ENCODE measurements at places on chromosomes 3 and 15.

GRCh38 chr3:70703305-70704102 lies 391.1 kb upstream of the MDFIC2 start:
- no peak for DNase-seq

DNA sequence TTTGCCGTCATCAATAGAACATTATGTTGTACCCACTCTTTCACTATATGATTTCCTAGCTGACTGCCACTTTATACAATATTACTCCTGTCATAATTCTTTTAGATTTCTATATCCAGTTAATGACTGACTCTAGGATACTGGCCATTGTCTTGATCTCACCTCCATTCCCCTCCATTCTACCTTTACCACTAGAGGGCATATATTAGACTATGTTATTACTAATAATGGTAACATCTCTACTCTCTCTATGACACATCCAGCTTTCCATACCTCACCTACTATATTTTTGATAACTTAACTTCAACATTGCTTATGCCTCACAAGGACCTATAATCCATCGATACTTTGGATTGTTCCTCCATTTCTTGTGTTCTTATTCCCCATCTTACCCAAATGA lies 31.4 kb upstream of the POU1F1 start:
- DNase-seq, result no peak

GRCh38 chr3:23696842-23697241 lies 108.9 kb upstream of the UBE2E1 start:
- DNase-seq, result peak; percentile 59

- peak; percentile 36 for DNase-seq
These were observed 143.2 kb upstream of the HACD2 start for GRCh38 chr3:123728014-123728413.

DNA sequence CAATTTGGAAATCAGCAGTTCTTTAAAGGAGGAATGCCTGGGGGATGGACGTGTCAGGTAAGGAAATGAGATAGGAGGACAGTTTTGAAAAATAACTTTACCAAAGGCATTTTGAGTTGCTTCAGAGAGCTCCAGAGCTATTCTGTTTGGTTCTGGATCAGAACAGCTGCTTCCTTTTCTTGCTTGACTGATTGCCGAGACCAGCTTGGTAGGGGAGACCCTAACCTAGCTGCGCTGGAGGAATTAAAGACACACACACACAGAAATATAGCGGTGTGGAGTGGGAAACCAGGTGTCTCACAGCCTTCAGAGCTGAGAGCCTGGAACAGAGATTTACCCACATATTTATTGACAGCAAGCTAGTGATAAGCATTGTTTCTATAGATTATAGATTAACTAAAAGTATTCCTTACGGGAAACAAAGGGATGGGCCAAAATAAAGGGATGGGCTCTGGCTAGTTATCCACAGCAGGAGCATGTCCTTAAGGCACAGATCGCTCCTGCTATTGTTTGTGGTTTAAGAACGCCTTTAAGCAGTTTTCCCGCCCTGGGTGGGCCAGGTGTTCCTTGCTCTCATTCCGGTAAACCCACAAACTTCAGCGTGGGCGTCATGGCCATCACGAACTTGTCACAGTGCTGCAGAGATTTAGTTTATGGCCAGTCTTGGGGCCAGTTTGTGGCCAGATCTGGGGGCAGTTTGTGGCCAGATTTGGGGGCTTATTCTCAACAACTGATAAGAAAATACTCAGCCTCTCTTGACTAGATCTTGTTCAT lies 556.0 kb downstream of the ROBO1 start:
- no peak for DNase-seq

- DNase-seq, result no peak
These were observed 193.9 kb downstream of the ZNF621 start for GRCh38 chr3:40718681-40719080.

- no peak for DNase-seq
These were observed 48.4 kb upstream of the CCK start for GRCh38 chr3:42314411-42314810.

GRCh38 chr3:43247561-43248184 lies 38.7 kb upstream of the SNRK start:
- DNase-seq, result no peak

DNA sequence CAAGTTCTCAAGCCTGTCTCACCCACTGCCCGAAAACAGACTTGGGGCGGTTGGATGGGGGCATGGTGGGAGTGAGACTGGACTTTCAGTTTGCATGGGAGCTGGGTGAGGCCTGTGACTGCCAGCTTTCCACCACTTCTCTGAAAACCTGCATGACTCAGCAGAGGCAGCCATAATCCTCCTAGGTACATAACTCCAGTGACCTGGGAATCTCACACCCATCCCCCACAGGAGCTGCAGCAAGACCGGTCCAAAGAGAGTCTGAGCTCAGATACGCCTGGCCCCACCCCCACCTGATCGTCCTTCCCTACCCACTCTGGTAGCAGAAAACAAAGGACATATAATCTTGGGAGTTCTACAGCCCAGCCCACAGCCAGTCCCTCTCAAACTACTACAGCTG lies 107.2 kb downstream of the NSMCE3 start:
- DNase-seq, result no peak

DNA sequence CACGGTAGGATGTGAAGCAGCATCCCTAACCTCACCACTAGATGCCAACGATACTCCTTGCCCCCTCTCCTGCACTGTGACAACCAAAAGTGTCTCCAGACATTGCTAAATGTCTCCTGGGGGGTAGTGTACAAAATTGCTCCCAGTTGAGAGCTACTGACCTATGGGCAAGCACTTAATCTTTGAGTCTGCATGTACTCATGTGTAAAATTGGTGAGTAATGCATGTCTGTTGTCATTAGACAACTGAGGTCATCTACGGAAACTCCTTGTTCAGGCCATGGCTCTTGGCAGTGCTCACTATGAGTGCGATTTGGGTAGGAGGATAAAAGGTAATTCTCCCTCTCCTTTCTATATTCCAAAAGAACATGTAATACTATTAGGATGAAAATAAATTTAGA lies 29.2 kb downstream of the PDHB start:
- DNase-seq, result peak; percentile 62

DNA sequence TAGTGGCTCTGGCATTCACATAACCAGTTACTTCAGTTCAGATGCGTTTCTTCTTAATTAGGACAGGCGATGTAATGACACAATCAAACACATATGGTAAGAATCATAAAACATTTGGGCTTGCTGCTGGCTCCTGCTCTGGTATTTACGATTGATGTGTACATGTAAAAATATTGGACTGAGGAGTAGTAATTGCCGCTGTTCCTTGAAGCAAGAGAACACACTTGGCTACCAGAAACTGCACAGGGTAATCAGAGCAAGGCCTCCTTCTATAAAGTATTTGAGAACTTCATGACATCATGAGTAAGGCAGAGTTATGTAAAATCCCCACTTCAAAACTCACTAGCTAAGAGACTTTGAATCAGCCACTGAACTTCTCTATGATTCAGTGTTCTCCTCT lies 158.1 kb downstream of the SSR3 start:
- peak; percentile 15 for DNase-seq

DNA sequence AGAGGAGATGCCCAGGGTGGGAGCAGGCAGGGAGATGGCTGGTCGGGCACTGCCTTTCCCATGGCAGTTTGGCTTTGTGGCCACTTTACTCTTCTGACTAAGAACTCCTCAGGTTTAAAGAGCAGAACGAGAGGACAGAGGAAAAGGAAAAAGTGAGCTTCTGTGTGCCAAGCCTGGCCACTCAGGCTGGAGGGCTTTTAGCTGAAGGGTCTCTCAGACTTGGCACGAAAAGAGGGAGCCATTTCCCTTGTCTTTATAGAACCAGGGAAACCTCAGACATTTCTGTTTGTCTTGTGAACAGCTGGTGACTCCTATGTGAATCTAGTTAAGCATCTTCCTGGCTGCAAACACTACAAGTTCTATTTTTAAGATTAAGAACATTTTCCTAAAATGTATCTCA lies 23.3 kb upstream of the PSMD6 start:
- DNase-seq, result no peak

DNA sequence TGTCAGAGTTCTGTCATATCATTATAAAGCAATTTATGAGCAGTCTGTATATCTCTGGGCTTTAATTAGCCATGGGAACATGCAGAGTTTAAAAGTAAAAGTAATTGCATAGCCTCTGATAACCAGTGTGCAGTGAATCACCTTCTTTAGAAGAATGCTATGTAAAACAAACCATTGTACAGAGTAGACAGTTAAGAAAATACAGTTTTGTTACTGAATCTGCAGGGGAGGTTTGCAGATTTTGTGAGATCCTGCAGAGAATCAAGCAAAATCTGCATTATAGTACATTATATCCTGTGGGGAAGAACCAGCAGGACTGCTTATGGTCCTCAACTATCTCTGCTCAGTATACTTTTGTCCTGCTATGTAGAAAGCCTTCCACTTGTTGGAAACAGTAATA lies 396.2 kb upstream of the NAALADL2 start:
- no peak for DNase-seq

GRCh38 chr3:45414823-45415222 lies 26.4 kb downstream of the LARS2 start:
- DNase-seq, result no peak

GRCh38 chr3:57949344-57949743 lies 58.9 kb upstream of the FLNB start:
- DNase-seq, result no peak

GRCh38 chr15:76146812-76147211 lies 87.0 kb downstream of the TMEM266 start:
- no peak for DNase-seq

DNA sequence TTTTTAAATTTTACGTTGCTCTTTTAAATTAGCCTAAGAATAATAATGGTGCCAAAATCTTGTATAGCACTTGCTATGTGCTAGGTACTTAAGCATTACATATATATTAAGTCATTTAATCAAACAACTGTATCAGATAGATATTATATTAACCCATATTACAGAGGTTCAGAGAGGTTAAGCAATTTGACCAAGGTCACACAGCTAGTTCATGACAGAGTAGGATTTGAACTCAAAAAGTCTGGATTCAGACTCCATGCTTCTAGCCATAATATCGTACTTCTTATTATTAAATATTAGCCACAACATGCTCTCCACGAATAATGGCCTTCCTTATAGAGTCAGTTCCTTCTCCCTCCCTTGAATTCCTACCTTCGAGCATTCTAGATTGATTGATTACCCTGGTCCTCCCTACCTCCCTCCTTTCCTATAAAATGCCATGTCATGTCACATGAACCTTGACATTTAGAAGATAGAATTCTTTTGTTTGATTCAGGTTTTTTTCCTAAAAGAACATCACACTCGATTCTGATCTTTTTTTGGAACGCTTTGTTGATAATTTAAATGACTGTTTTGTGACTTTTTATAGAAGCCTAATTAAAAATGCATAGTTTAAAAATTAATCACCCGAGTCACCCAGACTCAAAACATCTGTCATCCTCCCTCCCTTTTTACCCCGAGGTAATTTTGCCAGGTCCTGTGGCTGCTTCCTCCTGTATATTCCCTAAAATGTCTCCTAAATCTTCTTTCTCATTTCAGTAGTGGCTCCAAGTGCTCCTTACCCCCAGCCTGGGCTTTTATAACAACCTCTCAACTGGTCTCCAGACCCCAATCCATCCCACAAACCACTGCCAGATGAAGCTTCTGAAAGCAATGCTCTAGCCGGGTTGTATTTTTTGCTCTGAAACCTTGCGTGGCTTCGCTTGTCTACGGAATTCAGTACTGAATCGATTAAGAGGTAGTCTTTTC lies 8.5 kb upstream of the PSMD6 start:
- DNase-seq, result no peak

DNA sequence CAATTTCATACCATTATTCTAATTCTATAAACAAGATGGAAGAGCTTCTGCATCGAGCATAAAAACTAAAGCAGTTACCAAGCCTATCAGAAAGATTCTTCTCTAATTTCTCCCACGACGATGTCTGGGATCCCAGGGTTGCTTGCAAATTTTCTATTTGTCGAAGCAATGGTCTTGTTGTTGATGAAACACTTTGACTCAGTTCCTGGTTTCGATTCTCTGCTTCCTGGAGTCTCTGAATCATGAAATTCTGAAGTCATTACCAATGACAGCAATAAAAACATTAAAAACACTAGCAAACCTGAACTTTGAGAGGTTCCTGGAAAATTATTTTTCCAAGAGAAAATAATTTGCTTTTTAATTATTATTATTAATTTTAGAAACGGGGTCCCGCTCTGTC lies 18.7 kb downstream of the TMF1 start:
- DNase-seq, result peak; percentile 51

- DNase-seq, result peak; percentile 28
These were observed at the start of gene NDN for GRCh38 chr15:23687143-23687470. NDN (minus strand) TSS chr15:23687305; CDS start chr15:23687217, 88 bp downstream.

GRCh38 chr3:12024959-12025570 lies 20.9 kb downstream of the SYN2 start:
- no peak for DNase-seq

DNA sequence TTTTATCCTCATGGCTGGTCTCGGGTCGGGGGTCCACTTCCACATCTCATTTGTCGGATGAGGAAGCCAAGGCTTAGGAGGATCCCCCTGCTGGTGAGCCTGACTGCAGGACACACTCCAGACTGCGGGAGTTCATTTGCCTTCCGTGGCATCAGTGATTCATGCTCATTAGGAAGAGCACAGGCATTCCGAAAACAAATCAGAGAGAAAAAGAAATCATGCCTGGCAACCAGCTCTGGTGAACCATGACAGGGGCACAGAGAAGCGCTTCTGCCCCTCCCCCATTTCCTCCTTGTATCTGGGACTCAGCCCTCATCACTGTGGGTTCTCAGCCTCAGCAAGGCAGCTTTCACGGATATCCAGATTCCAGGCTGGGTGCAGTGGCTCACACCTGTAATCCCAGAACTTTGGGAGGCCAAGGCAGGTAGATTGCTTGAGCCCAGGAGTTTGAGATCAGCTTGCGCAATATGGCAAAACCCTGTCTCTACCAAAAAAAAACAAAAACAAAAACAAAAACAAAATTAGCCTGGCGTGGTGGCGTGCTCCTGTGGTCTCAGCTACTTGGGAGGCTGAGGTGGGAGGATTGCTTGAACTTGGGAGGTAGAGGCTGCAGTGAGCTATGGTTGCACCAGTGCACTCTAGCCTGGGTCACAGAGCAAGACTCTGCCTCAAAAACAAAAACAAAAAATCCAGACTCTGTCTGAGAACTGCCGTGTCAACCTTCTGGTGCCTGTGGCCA lies 28.4 kb downstream of the IRAK2 start:
- peak; percentile 75 for DNase-seq

DNA sequence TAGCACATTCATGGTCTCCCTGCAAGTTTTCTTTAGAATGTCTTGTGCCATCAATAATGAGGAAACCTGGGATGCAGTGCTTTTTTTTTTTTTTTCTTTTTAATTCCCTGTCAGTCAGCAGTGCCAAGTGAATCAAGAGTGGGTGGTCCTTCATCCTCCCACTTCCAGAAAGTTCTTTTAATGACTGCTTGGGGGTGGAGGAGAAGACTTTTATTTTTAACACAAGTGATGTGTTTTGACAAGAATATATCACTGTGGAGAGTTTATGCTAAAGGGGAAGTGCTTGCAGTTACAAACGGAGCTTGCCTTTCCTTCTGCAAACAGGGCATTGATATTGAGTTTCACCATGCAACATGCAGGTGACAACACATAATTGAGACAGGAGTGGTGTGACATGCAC lies 69.7 kb downstream of the CACNA2D3 start:
- DNase-seq, result no peak

GRCh38 chr15:68205954-68206539 lies 915 bp upstream of the CALML4 start:
- no peak for DNase-seq

- DNase-seq, result peak; percentile 70
These were observed 103.5 kb downstream of the SEMA6D start for GRCh38 chr15:47820747-47821319.

GRCh38 chr3:127788451-127788909 lies 33.8 kb downstream of the MGLL start:
- no peak for DNase-seq
